ENCODE measurements at places on chromosomes 11 and 22. TPM values are rescaled to one million over a fixed set of nuclear protein-coding genes. Genes with fewer than 3 reads are reported as not detected.
A peak's percentile ranks its signal among the peaks of the same experiment; 100 is the strongest.

DNA sequence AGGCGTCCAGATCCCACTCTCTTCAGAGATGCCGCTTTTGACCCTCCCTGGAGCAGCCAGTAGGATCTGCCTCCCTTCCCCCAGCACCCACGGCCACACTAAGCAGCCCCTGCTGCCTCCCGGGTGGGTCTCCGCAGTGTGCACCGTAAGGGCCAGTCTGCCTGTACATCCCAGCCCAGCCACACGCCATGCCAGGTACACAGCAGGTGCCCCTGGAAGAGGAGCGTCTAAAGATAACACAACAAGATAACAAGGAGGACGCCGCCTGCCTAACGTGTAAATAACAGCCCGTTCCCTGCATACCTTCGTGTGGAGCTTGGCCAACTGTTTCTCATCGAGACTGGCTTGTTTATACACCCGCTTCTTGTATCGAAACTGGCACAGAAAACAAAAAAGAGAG is 139.4 kb downstream of the SHANK2 start:
- no peaks in the 10 kb centered on the region for H3K27me3 ChIP-seq
- no peaks in the 10 kb centered on the region for H3K36me3 ChIP-seq
- H3K27ac ChIP-seq, result no peak overlapping the region

- H3K36me3 ChIP-seq, result no peaks in the 10 kb centered on the region
- H3K27ac ChIP-seq, result no peak overlapping the region
- H3K4me1 ChIP-seq, result peaks cover 5% of the 10 kb centered on the region
- no peaks in the 10 kb centered on the region for H3K27me3 ChIP-seq
Measured at GRCh38 chr22:46031557-46031956, 54.6 kb upstream of the WNT7B start.

GRCh38 chr11:68331338-68331947 is 19.1 kb downstream of the LRP5 start:
- no peak overlapping the region for H3K27ac ChIP-seq
- DNase-seq, result no peak
- H3K4me1 ChIP-seq, result peaks cover 24% of the 10 kb centered on the region
- H3K4me3 ChIP-seq, result no peak overlapping the region
- H3K36me3 ChIP-seq, result no peaks in the 10 kb centered on the region
- H3K27me3 ChIP-seq, result no peaks in the 10 kb centered on the region

SAA2 gene
- total RNA-seq, result 77.4 TPM

- H3K4me3 ChIP-seq, result peak within 1 kb of the TSS; percentile 93
- H3K27me3 ChIP-seq, result no peaks in the 10 kb centered on the region
- peak; percentile 46 for DNase-seq
- peaks cover 29% of the 10 kb centered on the region for H3K36me3 ChIP-seq
- no peaks in the 10 kb centered on the region for H3K4me1 ChIP-seq
Measured at GRCh38 chr11:116787786-116788486, at the start of gene ZPR1. Gene ZPR1 (minus strand): TSS chr11:116788023. CDS start chr11:116787990, 33 bp downstream.

GRCh38 chr22:44956840-44957767 is 52.7 kb downstream of the PHF21B start:
- DNase-seq, result no peak
- H3K27me3 ChIP-seq, result no peaks in the 10 kb centered on the region
- no peak overlapping the region for H3K4me3 ChIP-seq

GGT5 gene
- total RNA-seq, result 238 TPM

DNA sequence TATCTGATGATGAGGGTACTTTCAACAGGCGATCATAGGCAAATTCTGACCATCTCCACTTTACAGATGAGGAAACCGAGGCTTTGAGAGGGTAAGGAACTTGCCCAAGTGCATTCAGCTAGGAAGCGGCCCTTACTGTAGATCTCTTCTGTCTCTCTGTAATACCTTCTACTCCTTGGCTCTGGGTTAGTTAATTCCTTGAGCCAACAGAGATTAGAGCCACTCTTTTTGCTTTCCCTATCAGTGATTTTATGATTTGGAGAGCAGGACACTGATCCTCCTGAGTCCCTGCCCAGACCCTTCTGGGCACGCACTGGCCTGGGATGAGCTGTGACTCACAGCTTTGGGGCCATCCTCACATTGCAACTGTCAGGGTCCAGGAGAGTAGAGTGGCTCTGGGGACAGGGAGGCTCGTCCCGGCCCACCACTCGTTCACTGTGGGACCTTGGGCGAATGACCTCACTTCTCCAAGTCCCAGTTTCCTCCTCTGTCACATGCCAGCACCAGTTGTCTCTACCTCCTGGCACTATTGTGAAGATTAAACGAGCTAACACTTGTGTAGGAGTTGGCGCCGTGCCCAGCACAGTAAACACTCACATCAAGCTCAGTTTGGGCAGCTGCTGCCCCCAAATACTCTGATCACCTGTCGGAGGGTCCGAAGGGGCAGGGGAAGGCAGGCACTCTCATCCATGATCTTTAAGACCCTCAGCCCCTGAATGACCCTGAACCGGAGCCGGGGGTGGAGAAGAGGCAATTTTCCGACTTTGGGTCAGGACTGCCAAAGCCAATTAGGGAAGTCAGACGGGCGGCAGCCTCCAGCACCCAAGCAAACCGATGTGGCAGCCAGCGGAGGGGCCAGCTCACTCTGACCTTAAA is 235.0 kb downstream of the MIAT start:
- no peak overlapping the region for H3K4me3 ChIP-seq
- peaks cover 63% of the 10 kb centered on the region for H3K4me1 ChIP-seq
- no peaks in the 10 kb centered on the region for H3K27me3 ChIP-seq
- no peak for DNase-seq

GRCh38 chr22:19757985-19758895 is 2.3 kb upstream of the TBX1 start:
- DNase-seq, result no peak
- H3K4me1 ChIP-seq, result no peaks in the 10 kb centered on the region

DNA sequence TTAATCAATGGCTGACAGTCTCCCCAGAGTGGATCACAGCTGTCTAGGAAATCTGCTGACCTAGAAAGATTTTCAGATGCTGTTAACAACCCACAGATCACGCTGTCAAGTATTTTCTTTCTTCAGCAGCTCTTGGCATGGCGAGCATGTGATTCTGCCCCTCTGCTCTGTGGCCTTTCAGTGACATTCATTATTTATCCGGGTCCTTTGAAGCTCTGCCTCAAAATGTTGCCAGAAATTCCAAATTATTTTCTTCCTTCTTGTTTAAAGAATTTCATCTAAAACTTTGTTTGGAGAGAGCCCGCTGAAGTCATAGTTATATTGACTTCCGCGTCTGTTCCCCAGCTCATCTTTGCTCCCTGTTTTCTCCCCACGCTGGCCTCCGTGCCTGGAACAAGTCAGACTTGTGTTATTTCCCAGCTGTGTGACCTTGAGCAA is 134.1 kb downstream of the COMMD9 start:
- H3K36me3 ChIP-seq, result no peaks in the 10 kb centered on the region
- no peak for DNase-seq

TSSK2 gene
- total RNA-seq, result not detected

CNIH2 gene
- total RNA-seq, result not detected

BAIAP2L2 gene
- not detected for total RNA-seq

Data from ascending aorta (tissue), 2 donors.